Astrocyte (in vitro differentiated cells and primary cell): ENCODE measurements at places on chromosomes 7 and 10.

- H3K4me3 ChIP-seq, result no peak overlapping the region
- H3K36me3 ChIP-seq, result no peaks in the 10 kb centered on the region
- no peak overlapping the region for H3K27ac ChIP-seq
- DNase-seq, result no peak
Observed at GRCh38 chr10:104076743-104077160, 8.9 kb downstream of the COL17A1 start.

DNA sequence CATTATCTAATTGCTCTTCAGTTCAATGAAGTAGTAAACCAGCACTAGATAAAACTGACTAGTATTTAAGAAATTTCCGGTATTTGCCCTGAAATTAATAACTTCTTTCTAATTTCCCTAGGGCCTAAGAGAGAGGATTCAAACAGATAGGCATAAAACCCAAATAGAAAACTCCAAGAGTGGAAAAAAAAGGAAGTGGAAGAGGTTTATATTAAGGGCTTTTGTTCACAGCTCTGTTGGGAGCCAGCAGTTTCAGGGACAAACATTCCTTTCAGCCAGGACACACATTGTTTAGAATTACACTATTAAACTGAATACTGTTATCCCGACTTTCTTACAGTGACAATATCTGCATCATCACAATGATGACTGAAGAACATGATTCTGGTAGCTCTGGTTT is 3.6 kb downstream of the ODAD2 start:
- no peak overlapping the region for H3K27ac ChIP-seq
- H3K4me3 ChIP-seq, result no peak overlapping the region
- H3K4me1 ChIP-seq, result no peaks in the 10 kb centered on the region
- no peak for DNase-seq

DNA sequence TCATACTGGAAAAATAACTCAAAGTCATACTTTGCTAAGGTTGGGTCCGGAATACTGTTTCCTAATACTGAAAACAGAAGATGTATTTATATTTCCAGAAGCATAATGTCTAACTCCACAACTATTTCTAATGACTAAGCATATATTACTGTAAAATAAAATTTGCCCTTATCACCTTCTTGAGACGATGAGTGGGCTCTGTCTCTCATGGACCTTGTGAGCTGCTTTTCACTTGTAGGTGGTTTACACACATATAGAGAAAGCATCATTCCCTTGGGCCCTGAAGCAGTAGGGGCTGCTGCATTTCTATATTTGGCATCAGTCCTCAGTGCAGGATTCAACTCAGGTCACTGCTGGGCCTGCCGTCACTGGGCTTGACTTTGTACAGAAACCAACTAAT is 10.7 kb upstream of the FAM13C start:
- no peak overlapping the region for H3K27ac ChIP-seq
- H3K27me3 ChIP-seq, result no peaks in the 10 kb centered on the region
- no peaks in the 10 kb centered on the region for H3K36me3 ChIP-seq
- H3K4me1 ChIP-seq, result no peaks in the 10 kb centered on the region

- no peaks in the 10 kb centered on the region for H3K4me1 ChIP-seq
- no peaks in the 10 kb centered on the region for H3K27me3 ChIP-seq
- DNase-seq, result no peak
- H3K36me3 ChIP-seq, result no peaks in the 10 kb centered on the region
- no peak overlapping the region for H3K4me3 ChIP-seq
Observed at GRCh38 chr10:18450298-18450697, 201.1 kb downstream of the NSUN6 start.

GRCh38 chr7:90788052-90788451 is 191.9 kb downstream of the CDK14 start:
- no peak overlapping the region for H3K4me3 ChIP-seq
- DNase-seq, result peak; percentile 35
- no peak overlapping the region for H3K27ac ChIP-seq
- H3K36me3 ChIP-seq, result no peaks in the 10 kb centered on the region

DNA sequence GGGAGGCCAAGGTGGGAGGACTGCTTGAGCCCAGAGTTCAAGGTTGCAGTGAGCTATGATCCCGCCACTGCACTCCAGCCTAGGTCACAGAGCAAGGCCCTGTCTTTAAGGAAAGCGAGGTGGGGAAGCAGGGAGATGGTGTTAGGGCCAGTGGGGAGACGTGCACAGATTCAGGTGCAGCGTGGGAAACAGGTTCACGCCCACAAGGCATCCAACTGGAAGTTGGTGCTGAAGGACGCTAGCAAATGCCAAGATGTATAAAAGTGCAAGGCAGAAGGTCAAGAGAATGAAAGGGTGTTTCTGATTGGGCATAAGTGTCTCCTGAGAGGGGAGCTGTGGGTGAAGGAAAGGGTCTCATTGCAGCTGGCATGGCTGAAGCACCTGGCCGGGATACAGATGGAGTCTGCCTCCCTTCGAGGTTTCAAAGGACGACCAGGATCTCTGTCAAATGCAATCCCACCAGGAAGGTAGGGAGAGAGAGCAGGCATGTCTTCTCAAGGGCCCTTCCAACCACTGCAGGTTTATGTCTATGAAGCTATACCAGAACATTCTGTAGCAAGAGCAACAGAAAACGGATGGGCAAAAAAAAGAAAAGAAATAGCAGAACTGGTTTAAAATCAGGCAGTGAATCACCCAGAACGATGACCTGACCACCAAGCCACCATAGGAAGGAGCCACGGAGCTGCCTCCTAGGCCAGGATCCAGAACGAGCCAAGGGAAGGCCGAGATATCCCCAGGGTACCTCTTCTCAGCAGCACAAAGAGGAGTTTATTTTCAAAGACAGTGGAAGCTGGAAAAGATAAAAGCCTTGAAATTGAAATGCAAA is 43.2 kb downstream of the GSDME start:
- H3K27ac ChIP-seq, result no peak overlapping the region
- no peak overlapping the region for H3K4me3 ChIP-seq
- no peaks in the 10 kb centered on the region for H3K27me3 ChIP-seq
- DNase-seq, result no peak
- H3K36me3 ChIP-seq, result no peaks in the 10 kb centered on the region
- peaks cover 4% of the 10 kb centered on the region for H3K4me1 ChIP-seq

DNA sequence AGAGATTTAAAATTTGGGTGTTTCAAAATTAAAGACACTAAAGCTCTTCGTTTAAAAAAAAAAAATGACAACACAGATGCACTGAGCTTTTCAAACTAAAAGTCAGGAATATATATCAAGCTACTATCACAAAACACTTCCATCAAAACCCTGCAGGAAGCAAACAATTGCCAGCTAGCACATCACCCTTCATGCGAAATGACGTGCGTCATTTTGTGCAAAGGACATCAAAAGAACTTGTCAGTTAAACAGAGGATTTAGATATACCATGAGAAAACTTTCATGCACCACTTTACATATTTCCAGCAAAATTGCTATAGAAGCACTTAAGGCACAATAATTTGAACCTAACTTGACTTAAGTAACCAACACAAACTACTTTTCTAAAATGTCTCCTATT is 264.7 kb downstream of the GRM8 start:
- no peaks in the 10 kb centered on the region for H3K36me3 ChIP-seq
- no peak overlapping the region for H3K27ac ChIP-seq
- no peaks in the 10 kb centered on the region for H3K27me3 ChIP-seq
- no peak overlapping the region for H3K4me3 ChIP-seq
- H3K4me1 ChIP-seq, result no peaks in the 10 kb centered on the region
- DNase-seq, result no peak

GRCh38 chr10:49300140-49300974 is 1.4 kb downstream of the C10orf71 start:
- no peak overlapping the region for H3K27ac ChIP-seq
- H3K4me3 ChIP-seq, result no peak overlapping the region
- no peaks in the 10 kb centered on the region for H3K4me1 ChIP-seq
- DNase-seq, result no peak
- no peaks in the 10 kb centered on the region for H3K36me3 ChIP-seq

- H3K36me3 ChIP-seq, result no peaks in the 10 kb centered on the region
- peaks cover 40% of the 10 kb centered on the region for H3K4me1 ChIP-seq
- H3K27me3 ChIP-seq, result no peaks in the 10 kb centered on the region
- H3K27ac ChIP-seq, result peak overlapping the region; percentile 73
- no peak for DNase-seq
Observed at GRCh38 chr7:131108212-131108940, 219.3 kb upstream of the MKLN1 start.

- H3K27ac ChIP-seq, result no peak overlapping the region
- H3K4me3 ChIP-seq, result no peak overlapping the region
- no peaks in the 10 kb centered on the region for H3K4me1 ChIP-seq
- DNase-seq, result no peak
Observed at GRCh38 chr10:86329093-86329710, 37.4 kb downstream of the GRID1 start.

GRCh38 chr10:63227207-63227895 is 94.2 kb downstream of the NRBF2 start:
- H3K4me1 ChIP-seq, result peaks cover 7% of the 10 kb centered on the region
- H3K27me3 ChIP-seq, result no peaks in the 10 kb centered on the region
- H3K4me3 ChIP-seq, result no peak overlapping the region
- H3K27ac ChIP-seq, result no peak overlapping the region

DNA sequence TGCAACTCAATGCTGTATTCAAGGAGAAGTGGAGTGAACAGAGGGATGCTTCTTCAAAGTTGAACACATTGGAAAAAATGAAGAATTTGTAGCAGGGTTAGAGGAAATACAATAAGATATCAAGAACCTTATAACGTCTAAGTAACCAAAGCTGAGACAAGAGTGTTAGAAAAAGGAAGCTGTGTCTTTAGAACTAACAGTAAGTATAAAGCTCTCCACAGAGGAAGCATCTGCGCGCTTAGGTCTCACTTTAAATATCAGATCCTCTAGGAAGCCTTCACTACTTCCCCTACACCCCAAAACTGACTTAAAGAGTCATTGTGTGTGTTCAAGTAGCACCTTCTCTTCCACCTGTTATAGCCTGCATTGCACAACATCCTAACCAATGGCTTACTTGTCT is 43.0 kb downstream of the CH25H start:
- peaks cover 10% of the 10 kb centered on the region for H3K27me3 ChIP-seq
- DNase-seq, result no peak
- H3K36me3 ChIP-seq, result no peaks in the 10 kb centered on the region
- no peak overlapping the region for H3K4me3 ChIP-seq
- no peaks in the 10 kb centered on the region for H3K4me1 ChIP-seq

DNA sequence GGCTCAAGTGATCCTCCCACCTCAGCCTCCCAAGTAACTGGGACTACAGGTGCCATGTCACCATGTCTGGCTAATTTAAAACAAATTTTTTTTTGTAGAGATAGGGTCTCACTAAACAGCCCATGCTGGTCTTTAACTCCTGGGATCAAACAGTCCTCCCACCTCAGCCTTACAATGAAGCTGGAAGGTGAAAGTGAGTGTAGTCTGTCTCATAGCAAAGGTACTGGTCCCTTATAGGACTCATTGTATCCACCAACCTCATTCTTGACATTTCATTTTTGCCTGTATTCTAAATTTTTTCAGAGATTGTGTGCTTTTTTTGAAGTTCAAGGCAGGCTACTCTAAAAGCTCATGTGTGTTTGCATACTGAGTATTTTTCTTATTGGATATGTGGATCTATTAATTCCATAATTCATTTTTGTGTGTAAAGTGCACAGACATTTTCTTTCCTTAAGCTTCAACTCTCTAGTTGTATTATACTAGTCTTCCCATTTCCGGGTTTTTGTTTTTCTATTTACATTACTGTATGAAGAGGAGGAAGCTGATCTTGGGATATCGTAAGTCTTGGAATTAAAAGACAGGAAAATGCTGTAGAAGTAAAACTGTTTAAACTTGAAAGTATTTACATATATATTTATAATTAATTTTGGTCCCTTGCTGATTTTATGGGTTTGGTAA is 13.3 kb downstream of the KMT2E start:
- no peak overlapping the region for H3K27ac ChIP-seq
- peaks cover 11% of the 10 kb centered on the region for H3K4me1 ChIP-seq
- no peaks in the 10 kb centered on the region for H3K36me3 ChIP-seq
- no peak for DNase-seq
- no peak overlapping the region for H3K4me3 ChIP-seq

DNA sequence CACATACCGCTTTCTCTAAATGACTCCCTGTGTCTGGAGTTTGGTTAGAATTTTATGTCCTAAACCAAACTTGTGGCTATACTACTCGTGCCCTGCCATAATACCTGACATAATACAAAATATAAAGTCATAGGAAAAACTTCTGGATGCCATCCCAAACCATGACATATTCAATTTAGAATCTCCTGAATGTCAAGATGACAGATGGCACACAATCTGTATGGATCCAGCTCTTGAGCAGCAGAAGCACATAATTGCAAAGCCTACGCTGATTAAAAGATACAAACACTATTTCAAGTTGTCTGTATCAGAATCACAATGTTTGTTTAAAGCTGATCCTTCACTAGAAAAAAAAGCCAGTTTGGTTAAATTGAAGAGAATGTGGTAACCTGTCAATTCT is 22.4 kb upstream of the CDC14C start:
- no peak overlapping the region for H3K4me3 ChIP-seq
- DNase-seq, result peak; percentile 22
- no peaks in the 10 kb centered on the region for H3K36me3 ChIP-seq
- H3K27ac ChIP-seq, result no peak overlapping the region
- H3K27me3 ChIP-seq, result no peaks in the 10 kb centered on the region

DNA sequence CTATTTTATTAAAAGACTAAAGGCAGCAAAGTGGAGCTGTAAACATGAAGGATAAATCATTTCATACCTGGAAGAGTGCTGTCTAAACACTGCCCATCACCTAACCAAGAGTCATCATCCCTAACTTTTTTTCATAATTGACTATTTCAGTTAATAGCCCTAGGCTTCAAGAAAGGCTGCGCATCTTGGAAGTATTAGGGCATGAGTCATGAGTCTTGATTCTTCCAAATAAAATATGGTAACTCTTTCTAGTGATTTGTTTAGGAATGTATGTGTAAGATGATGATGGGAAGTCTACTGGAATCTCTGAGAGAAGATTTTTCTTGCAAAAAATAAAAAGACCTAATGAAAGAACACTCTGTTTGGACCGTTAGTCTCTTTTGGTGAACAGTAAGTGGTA is 207.7 kb upstream of the AHR start:
- H3K27me3 ChIP-seq, result no peaks in the 10 kb centered on the region
- peak; percentile 88 for DNase-seq
- no peaks in the 10 kb centered on the region for H3K36me3 ChIP-seq
- H3K4me3 ChIP-seq, result no peak overlapping the region
- no peak overlapping the region for H3K27ac ChIP-seq

DNA sequence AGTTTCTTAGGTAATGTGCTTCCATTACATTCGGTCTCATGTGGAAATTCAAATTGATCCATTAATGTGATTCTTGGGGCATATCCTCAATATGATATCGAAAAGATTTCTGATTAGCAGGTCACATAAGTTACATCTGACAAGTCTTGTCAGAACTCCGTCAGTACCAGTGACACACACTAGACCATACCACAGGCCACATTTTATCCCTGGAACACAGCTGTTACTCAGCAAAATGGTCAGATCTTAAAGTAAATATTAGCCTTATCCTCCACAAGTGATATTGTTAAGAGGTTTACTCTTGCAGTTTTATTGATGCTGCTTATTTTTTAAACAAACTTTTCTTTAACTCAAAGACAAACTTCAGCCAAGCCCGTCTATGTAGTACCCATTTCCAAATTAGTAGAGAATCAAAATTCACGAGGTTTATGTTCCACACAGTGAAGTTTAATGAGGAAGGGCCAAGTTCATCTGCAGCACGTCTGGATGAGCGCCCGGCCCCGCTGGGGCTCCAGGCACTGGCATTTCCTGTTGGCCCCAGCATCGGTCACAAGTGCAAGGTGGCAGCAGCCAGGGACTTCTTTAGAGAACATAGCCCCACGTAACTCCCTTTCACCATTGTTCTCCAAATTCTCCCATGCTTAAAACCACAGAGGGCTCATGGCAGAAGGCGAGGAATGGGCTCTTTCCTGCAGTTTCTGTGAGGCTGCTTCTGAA is 132.2 kb downstream of the VIPR2 start:
- no peaks in the 10 kb centered on the region for H3K4me1 ChIP-seq
- no peak overlapping the region for H3K27ac ChIP-seq
- H3K36me3 ChIP-seq, result no peaks in the 10 kb centered on the region
- no peak for DNase-seq
